ENCODE measurements at places on chromosomes 3 and 15.

DNA sequence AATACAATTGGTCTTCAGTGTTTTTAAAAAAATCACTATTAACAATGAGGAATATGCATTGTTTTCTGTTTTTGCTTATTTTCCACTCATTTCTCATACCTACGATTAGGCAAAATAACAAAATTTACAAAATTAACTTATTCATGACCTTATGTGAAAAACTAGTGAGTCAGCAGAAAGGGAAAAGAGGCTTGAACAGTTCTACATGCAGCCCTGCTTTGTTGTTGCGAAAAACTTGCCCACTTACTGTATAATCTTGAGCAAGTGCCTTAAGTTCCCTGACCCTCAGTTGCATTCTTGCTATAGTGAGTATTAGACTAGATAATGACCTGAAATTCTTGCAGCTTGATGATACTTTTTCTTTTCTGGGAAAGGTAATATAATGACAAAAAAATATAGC is 551.1 kb upstream of the BCHE start:
- no peak for DNase-seq

DNA sequence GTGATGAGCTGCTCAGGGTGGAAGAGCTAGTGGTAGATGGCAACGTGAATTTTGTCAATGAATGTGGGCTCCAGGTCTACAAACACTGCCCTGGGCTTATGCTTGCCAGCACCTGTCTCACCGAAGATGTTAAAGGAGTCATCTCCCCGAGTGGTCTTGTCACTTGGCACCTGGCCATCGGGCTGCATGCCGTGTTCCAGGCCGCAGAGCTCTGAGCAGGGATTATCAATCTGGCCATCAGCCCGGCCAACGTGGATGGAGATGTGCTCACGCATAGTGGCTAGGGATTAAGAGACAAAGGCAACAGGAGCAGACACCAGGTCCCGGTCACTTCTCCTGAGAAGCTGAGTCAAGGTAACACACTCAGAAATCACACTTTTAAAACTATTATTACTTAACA is 54.8 kb upstream of the ACTC1 start:
- DNase-seq = no peak

- no peak for DNase-seq
Measured at GRCh38 chr3:25448750-25449692, 21.0 kb downstream of the RARB start.

GRCh38 chr15:40941528-40942336 is 11.5 kb upstream of the CHAC1 start:
- no peak for DNase-seq

- no peak for DNase-seq
Measured at GRCh38 chr3:33687406-33688010, 30.5 kb downstream of the CLASP2 start.

- no peak for DNase-seq
Measured at GRCh38 chr3:185519021-185519420, 20.2 kb upstream of the TMEM41A start.

GRCh38 chr15:60009124-60009960 is 5.2 kb downstream of the FOXB1 start:
- no peak for DNase-seq

GRCh38 chr3:4821975-4822374 is 157.3 kb upstream of the BHLHE40 start:
- DNase-seq = peak; percentile 47

DNA sequence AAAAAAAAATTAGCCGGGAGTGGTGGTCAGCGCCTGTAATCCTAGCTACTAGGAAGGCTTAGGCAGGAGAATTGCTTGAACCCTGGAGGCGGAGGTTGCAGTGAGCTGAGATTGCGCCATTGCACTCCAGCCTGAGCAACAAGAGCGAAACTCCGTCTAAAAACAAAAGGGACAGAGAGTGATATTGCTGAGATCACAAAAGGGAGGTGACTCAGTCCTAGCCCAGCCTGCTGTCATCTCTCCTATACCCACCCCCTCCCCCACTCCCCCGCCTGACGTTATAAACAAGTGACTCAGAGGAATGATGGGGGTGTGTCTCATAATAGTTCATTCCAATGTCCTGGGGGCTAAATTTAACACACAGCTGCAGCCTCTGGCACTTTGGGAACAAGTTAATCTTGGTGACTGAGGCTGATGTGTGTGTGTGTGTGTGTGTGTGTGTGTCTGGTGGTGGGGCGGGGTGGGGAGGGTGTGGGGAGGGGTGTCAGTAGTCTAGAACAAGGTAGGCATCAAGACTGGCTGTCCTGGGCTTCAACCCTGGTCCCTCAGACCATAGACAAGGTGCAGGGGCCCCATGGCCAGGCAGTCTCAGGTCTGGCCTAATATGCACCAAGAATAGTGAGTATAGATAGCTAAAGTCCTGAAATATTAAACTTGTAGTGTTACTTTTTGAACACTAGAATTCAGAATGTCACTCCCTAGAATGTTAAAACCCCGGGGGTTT is 1.3 kb upstream of the KLHL40 start:
- DNase-seq = no peak

- no peak for DNase-seq
Measured at GRCh38 chr3:71397046-71397445, 186.5 kb downstream of the FOXP1 start.

GRCh38 chr3:73894474-73895213 is 269.9 kb upstream of the PDZRN3 start:
- DNase-seq = no peak

DNA sequence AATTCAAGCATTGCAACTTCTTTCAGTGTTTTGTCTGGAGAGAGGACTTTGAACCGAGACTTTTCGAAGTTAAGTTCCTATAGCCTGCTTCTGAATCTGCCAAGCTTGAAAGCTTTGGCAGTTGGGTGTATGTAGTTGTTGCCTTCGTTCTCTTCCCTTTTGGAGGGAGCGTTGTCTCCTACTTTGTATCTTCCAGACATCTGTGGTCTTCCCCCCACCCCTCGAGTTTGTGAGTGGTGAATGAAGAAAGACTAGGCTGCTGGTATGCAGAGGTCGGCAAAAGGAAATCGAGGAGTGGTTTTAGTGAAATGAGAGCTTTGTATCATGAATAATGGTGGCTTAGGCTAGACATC is 1.3 kb downstream of the CTNNB1 start:
- no peak for DNase-seq

DNA sequence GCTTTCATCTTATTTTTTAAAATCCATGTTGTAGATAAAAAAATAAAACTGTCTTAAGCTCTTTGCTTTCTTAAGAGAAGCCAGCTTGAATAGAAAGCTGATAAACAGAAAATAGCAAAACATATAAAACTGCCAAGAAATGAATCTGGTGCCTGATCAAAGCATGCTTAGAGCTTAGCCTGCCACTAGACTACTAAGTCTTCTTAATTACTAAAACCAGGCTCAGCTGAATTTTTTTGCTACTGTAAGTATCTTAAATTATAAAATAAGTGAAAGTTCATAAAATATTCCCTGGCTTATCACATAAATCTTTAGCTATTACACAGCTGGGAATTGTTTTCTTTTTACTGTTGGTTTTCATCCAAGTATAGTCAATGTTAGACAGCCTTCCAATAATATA is 803.9 kb downstream of the DIPK2A start:
- no peak for DNase-seq

- peak; percentile 53 for DNase-seq
Measured at GRCh38 chr3:122679085-122679881, 1.4 kb upstream of the PARP14 start.

DNA sequence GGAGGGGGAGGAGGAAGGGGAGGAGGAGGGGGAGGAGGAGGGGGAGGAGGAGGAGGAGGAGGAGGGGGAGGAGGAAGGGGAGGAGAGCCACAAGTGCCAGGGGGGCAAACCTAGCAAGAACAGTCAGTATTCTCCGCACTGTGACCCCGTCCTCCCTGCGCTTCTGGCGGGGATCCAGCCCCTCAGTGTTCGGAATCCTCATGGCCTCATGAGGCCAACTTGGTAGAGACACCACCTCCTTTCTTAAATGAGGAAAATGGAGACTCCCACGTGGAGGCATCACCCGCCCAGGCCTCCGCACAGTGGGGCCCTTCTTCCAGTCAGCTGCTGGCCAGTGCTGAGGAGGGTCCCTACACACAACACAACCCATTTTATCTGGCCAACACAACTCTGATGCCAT is 163.4 kb downstream of the XXYLT1 start:
- DNase-seq = no peak

DNA sequence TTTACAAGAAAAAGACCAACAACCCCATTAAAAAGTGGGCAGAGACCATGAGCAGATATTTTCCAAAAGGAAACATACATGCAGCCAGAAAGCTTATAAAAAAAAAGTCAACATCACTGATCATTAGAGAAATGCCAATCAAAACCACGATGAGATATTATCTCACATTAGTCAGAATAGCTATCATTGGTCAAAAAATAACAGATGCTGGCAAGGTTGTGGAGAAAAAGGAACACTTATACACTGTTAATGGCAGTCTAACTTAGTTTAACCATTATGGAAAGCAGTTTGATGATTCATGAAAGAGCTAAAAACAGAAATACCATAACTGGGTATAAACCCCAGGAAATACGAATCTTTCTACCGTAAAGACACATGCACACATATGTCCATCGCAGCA is 76.3 kb downstream of the SUCNR1 start:
- DNase-seq = no peak

DNA sequence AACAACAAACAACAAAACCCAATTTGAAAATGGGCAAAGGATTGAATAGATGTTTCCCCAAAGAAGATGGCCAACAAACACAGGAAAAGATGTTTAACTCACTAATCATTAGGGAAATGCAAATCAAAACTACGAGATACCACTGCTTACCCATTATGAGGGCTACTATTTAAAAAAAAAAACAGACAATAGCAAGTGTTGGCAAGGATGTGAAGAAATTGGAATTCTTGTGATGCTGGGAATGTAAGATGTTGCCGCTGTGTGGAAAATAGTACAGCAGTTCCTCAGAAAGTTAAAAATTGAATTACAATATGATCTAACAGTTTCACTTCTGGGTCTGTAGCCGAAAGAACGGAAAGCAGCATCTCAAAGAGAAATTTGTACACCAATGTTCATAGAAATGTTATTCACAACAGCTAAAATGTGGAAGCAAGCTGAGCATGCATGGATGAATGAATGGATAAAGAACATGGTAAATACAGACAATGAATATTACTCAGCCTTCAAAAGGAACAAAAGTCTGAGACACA is 121.9 kb downstream of the CHSY1 start:
- no peak for DNase-seq

DNA sequence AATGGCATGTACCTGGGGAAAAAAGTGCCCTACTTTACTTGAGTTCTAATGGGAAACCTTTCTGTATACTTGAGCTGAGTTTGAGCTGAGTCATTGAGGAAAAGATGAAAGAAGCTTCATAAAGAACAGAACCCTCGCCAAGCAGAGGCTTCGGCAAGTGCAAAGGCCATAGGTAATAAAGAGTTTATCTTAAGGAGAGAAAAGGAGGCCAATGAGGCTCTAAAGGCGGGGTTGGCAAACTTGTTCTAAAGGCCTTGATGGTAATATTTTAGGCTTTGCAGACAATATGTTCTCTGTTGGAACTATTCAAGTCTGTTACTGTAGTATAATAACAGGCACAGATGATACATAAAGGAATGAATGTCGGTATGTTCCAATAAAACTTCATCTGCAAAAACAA is 17.6 kb upstream of the TRAT1 start:
- no peak for DNase-seq

DNA sequence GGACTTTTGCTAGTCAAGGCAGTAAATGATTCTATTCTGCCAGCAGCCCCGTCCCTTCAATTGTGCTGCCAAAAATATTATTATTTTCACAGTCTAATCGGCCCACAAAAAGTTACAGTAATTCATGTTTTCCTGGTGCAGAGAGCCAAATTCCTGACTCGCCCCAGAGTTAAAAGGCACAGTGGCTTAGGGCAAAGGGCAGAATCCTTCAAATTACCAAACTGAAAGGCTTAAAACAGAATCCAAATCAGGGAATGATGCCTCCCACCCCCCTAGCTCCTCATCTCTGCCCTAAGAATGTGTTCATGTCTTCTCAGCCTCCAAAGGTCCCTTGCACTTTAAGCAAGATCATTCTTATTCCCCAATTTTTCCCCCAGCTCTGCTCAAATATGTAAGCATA is 477.8 kb upstream of the PROK2 start:
- no peak for DNase-seq

GRCh38 chr15:87846746-87847145 is 409.8 kb downstream of the NTRK3 start:
- no peak for DNase-seq

DNA sequence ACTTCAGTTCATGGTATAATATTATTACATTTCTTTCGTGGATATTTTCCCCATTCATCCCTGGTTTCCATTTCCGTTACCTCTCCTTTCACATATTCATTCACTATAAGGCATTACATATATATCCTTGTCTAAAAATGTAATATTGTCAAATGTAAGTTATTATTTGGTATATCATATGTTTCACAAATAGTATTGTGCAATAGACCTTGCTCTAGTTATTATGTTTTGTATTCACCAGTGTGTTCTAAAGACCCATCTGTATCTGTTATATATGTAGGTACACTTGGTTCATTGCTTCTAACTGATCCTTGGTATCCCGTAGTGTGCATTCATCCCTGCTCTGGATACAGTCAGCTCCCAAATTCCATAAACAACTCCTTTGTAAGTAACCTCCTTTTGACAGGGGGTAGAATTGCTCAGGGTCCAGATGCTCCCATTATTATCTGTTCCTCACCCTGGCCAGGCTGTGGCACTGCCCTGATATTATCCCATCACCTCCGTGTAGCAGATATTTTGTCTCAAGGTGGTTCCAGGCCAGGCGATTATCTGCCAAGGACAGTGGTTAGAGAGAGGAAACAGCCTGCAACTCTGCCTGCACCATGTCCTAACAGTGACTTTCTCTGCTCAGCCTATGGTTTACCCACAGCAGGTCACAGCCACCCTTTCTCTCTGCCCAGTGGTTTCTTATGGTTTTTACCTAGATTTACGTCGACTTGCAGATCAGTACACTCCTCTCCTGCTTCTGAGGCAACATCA is 29.2 kb downstream of the PAQR9 start:
- DNase-seq = no peak

GRCh38 chr3:119681279-119681678 is 4.1 kb upstream of the COX17 start:
- no peak for DNase-seq

DNA sequence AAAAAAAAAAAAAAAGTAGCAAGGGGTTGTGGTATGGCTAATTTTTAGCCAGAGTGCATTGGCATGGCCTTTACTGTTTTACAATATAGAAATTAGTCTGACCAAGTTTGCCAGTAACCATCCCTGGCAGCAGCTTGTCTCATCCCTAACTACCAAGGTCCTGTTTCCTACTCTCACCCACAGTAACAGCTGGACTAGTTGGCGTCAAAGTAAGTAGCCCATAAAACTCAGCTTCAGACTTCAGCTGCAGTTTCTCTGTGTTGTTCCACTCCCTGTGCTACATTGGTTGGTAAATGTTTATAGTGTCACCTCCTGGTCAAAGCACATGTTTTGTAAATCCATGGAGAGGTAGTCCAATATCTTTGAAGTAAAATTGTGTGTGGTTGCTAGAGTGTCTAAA is 691.3 kb downstream of the ZPLD1 start:
- no peak for DNase-seq
